MV-4-11 (cell line): ENCODE measurements at places on chromosomes 1 and 21.
A peak's percentile ranks its signal among the peaks of the same experiment; 100 is the strongest.

- DNase-seq, result no peak
Observed at GRCh38 chr1:229032375-229032774, 238.5 kb upstream of the RAB4A start.

- peak; percentile 41 for DNase-seq
Observed at GRCh38 chr1:77421504-77422233, 139.8 kb downstream of the AK5 start.

GRCh38 chr1:30807318-30808066 is 49.9 kb upstream of the LAPTM5 start:
- no peak for DNase-seq

- DNase-seq, result no peak
Observed at GRCh38 chr1:81598623-81599022, 202.1 kb upstream of the ADGRL2 start.
